Stimulated activated CD4-positive, alpha-beta T cell treated with anti-CD3 and anti-CD28 coated beads, Interleukin-4, amount 100 ng/mL, for 24 hours (primary cell): ENCODE measurements at places on chromosomes 7 and 10.

GRCh38 chr7:42747044-42747443 is 164.8 kb downstream of the C7orf25 start:
- no peak for DNase-seq

GRCh38 chr10:80661526-80661925 is 123.8 kb downstream of the SH2D4B start:
- DNase-seq: no peak

- no peak for DNase-seq
These were observed 380 bp upstream of the AGBL3 start for GRCh38 chr7:134985894-134986362.

DNA sequence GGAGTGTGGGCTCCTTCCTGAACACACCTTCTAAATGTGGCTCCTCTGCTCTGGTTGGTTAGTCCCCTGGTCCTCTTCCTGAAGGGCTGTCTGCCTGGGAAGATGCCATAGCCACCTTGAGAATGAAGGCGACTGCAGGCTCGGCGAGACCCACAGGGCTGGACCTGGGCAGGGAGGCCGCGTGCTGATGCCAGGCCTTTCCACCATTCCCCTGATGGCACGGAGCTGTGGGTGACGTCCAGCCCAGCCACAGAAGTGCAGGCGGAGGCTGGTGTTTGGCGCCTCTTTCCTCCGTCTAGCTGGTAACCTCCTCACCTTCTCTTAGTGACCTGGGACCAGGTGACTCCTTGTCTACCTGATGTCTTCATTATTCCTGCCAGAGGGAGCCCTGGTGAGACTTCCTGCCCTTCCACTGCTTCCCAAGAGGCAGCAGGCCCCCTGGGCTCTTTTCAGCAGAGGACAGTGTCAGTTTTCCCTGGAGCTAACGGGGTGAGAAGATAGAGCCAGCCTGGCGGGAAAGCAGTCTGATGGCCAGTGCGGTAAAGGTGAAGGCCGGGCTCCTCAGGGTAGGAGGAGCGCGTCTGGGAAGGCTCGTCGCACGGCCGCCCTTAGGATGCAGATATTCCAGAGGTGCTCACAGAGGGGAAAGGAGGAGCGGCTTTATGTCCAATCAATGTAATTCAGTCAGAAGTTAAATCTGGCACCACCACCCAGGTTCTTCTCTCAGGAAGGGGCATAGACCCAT is 34.9 kb downstream of the GBX1 start:
- DNase-seq: no peak

DNA sequence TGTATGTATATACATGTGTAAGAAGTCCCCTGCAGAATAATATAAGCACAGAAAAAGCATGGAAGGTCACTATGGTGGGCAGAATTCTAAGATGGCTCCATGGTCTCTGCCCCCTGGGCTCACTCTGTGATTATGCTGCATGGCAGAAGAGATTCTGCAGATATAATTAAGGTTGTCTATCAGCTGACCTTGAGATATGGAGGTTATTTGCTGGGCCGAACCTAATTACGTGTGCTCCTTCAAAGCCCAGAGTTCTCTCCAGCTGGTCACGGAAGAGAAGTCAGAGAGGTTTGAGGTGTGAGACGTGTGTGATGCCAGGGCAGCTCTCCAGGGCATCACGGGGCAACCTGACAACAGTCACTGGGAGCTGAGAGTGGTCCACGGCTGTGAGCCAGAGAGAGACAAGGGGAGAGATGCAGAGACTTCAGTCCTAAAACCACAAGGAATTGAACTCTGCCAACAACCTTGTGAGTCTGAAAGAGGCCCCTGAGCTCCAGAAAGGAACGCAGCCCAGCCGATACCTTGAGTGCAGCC is 11.5 kb downstream of the PAPOLB start:
- DNase-seq: no peak

GRCh38 chr10:110708776-110709443 is 64.8 kb downstream of the RBM20 start:
- no peak for DNase-seq

DNA sequence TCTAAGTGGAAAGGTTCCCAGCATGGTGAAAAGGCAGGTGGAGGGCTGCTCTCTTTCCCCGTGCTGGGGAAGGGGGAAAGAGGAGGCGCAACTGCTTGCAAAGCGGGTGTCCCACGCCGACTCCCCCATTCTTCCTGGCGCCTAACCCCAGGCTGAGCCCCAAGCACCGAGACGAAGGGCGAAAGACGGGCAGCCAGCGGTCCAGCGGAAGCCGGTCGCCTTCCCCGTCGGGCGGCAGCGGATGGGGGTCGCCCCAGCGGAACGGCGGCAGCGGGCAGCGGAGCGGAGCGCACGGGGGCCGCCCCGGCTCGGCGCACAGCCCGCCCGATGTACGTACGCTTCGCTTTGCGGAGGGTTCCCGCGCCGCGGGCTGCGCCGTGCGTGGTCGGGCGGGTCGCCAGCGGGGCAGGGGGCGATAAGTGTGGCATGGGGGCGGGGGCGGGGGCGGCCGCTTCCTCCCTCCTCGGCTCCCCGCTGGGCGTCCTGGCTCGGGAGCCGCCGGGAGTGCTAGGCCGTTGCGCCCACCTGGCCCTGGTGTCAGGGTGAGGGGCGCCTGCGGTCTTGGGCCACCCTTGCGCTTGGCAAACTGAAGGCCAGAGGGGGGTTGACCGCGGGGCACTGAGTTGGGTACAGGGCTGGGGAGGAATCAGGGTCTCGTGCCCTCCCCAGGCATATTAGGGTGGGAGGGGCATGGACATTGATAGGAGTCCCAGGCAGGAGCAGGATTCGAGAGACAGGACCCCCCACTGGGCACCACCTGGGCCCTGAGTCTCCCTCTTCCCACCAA is 35.2 kb upstream of the HSPB1 start:
- no peak for DNase-seq

DNA sequence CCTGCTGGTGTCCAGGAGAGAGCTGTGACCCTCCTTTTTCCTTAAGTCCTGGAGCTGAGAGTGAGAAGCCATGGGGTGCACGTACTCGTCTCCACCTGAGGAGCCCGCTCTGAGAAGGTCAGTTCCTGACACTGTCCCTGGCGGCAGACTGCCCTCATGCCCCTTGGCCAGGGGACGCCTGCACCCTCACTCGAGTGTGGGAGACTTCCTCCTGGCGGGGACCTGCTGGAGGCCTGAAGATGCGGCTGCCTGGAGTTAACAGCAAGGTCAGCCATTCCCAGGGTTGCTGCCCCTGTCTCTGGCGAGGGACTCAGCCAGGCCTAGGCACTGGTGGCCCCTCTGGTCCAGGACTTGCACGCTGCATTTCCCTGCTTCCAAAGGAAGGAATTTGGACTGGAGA is 26.4 kb downstream of the TMEM120A start:
- no peak for DNase-seq

DNA sequence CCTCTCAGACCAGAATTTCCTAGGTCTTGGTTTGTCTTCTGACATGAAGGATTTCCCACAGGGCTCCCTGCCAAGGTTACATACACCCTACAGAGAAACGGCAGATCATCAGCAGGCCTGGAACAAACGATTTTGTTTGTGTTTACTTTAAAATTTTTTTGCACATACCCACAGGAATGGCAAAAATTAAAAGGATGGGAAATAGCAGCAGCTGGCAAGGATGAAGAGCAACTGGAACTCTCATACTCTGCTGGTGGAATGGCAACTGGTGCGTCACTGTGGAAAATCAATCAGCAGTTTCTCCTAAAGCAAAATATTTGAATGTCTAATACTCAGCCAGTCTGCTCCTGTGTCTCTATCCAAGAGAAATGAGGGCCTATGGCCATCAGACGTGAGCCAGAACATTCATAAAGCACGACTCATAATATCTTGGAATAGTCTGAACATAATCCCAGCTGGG is 6.5 kb downstream of the BAIAP2L1 start:
- no peak for DNase-seq
